ENCODE measurements at places on chromosomes 2 and 18.

GRCh38 chr2:96663829-96664228, 21.3 kb downstream of the FER1L5 start:
- DNase-seq = no peak

- DNase-seq = no peak
Measured at GRCh38 chr2:234102112-234102511, 51.6 kb downstream of the SPP2 start.

- no peak for DNase-seq
Measured at GRCh38 chr2:230999477-230999876, 3.6 kb downstream of the SPATA3 start.

- DNase-seq = no peak
Measured at GRCh38 chr2:129502781-129503180, 476.7 kb upstream of the RAB6C start.

- DNase-seq = no peak
Measured at GRCh38 chr2:98530114-98530513, 78.2 kb downstream of the COA5 start.

- no peak for DNase-seq
Measured at GRCh38 chr2:186709529-186710450, 15.9 kb downstream of the FAM171B start.

DNA sequence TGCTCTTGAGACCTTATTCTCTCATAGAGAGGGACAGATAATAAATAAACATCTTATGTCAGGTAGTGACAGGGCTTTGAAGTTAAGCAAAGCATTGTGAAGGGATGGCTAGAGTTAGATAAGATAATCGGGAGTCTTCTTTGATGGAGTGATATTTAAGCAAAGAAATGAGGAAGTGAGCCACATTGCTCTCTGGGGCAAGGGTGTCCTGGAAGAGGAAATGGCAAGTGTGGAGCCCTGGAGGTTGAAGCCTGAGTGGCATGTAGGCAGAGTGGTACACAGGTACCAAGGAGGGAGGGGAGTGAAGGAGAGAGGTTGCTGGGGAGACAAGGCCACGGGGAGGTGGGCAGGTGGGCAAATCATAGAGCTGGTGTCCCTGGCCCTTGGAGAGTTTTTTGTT, 110.2 kb downstream of the CTAGE1 start:
- no peak for DNase-seq

- no peak for DNase-seq
Measured at GRCh38 chr2:64563436-64563938, 39.4 kb downstream of the AFTPH start.

- DNase-seq = no peak
Measured at GRCh38 chr2:67544286-67544685, 147.2 kb downstream of the ETAA1 start.

DNA sequence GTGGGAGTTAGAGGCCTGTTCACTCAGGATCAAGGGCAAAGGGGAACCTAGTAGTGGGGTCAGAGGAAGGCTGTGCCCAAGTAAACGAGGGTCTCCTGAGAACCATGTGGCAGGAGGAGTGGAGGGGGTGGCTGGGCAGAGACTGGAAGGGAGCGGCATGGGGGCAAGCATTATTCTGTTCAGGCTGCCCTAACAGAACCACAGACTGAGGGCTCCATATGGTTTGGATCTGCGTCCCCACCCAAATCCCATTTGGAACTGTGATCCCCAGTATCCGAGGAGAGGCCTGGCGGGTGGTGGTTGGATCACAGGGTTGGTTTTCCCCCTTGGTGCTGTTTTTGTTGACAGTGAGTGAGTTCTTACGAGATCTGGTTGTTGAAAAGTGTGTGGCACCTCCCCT, 287.0 kb downstream of the PHLPP1 start:
- no peak for DNase-seq

DNA sequence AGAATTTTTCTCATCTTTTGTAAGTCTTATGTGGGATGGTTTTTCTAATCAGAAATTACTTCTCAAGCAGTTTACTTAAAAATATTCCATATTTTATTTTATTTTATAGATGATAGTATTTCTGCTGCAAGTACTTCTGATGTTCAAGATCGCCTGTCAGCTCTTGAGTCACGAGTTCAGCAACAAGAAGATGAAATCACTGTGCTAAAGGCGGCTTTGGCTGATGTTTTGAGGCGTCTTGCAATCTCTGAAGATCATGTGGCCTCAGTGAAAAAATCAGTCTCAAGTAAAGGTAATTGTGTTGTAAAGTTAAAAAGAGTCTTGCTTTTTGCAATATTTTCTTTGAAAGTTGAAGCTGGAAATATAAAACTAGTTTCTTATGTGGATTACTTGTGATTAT, 76.2 kb downstream of the EML4 start:
- DNase-seq = no peak

GRCh38 chr18:57790316-57790715, 12.8 kb downstream of the ATP8B1 start:
- DNase-seq = no peak

- DNase-seq = no peak
Measured at GRCh38 chr2:111617299-111618225, 266.4 kb downstream of the ANAPC1 start.

DNA sequence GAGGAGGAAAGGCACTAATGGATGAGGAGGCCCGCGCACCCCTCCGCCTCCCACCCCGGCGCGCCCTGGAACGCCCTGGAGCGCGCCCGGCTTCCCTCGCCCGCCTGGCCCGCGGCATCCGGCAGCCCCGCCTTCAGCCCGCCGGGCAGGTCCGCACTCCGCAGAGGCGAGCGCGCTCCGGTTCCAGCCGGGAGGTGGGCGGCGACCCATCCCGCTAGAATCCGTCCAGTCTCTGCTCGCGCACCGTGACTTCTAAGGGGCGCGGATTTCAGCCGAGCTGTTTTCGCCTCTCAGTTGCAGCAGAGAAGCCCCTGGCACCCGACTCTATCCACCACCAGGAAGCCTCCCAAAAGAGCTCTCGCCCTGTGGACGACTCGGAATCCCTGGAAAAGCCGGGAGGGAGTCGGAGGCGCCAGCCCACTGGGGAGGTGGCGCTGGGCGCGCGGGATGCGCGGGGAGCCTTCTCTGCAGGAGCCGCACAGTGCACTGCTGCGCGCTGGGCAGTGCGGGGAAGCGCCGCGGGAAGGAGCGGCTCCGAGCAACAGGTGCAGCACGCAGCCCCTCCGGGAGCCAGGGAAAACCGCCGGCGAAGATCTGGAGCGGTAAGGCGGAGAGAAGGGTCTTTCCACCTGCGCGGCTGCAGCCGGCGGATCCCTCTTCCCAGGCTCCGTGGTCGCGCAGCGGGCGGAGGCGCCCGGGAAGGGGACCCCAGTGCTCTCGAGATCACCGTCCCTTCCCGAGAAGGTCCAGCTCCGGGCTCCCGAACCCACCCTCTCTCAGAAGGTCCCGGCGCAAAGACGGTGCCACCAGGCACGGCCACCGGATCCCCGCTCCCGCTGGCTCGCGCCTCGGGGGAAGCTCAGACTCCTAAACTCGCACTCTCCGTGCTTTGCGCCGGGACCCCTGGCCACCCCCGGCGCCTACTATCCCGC, at the start of gene GALR1:
TSS of gene GALR1 (plus strand) at position 280 of the 932 bp plus-strand sequence. CDS start 701 bp downstream, outside the sequence.
- DNase-seq = no peak

GRCh38 chr2:98730053-98730706, 752 bp downstream of the MGAT4A start:
- DNase-seq = peak; percentile 53

- no peak for DNase-seq
Measured at GRCh38 chr2:216546641-216547403, 48.2 kb downstream of the RPL37A start.

DNA sequence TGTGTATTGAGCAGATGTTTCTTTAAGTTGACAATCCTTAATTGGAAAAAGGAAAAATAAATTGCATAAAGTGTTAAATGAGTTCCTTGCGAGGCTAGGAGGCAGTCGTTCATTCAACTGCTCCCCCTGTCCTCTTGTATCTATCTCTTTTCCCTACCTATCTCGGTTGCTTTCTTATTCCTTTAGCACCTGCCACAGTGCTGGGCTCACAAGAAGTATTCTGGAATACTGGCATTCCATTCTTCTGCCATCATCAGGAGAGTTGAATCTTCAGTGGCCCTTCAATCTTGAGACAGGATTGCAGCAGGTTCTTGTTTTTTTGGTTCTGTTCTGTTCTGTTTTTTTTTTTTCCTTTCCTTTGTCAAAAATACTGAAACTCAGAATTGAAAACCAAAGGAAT, 143.1 kb upstream of the AQP4 start:
- DNase-seq = no peak

DNA sequence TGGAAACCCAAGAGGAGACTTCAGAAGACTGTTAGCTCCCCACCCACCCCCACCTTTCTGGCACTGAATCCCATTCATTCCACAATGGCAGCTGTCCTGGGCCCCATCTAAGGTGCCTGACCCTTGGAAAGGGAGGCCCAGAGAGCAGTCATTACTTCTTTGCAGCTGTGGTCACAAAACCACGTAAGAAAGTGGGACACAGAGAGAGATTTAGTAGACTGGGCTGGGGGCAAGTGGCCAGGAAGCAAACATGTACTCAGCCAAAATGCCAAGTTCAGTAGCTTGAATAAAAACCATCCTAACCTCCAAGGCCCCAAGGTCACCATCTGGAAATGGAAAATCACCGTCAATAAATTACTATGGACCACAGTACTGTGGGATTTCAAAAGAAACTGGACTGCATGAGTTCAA, 381.4 kb downstream of the TNS1 start:
- no peak for DNase-seq

DNA sequence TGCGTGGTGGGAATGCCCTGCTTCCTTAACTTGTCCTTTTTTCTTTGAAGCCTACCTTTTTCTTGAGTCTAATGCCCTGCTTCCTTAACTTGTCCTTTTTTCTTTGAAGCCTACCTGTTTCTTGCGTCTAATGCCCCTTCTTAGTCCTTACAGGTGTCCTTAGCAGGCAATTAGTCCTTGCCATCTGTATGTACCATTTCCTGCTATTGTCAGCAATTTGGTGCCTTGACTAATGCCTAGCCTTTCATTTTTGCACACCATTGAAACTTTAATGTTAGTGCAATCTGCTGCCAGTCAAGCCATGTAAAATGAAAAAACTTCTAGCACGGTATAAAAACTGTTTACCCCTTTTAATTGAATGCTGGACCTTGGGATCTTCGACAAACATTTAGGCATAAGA, 4.3 kb downstream of the KDM3A start:
- DNase-seq = no peak

DNA sequence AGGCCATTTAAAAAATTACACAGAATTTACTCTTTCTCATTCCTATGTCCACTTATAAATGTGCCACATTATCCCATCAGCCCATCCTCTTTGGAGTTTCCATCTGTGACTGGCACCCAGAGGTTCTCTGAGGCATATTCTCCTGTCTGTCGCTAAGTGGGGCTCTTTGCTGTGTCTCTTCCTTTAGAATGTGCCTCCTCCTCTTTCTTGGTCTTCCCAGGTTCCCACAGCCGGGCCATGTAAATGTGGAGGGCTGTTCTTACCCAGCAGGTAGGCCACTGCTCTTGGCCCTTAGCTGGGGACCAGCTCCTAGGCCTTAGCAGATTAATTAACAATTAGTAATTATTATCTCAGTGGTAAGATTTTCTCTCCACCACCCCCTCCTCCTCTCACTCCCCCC, 167.0 kb downstream of the INSIG2 start:
- DNase-seq = no peak

DNA sequence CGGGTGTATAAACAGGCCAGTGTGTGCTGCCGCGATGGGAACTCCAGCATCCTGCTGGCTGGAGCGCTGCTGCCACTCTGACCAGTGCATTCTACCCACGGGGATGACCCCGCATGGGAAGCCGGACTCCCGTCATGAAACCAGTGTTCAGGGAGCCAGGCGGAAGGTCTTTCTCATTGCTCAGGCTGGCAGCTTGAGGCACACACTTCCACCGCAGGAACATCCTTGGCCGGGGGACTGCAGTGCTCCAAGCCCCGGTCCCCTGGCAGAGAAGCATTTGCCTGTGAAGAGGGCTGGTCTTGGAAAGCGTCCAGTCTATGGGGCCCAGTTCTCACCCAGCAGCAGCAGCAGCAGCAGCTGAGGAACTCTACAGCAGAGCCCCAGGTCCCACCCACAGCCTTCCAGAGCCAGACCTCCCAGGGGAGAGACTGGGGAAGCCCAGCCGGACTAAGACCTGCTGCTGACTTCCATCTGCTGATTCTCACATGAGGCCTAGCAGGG, 235.9 kb downstream of the KLHL29 start:
- DNase-seq = no peak

- peak; percentile 85 for DNase-seq
Measured at GRCh38 chr2:181457121-181457740, at the start of gene ITGA4. TSS of gene ITGA4 (plus strand) at chr2:181457386. CDS start at chr2:181457655, 269 bp downstream.

DNA sequence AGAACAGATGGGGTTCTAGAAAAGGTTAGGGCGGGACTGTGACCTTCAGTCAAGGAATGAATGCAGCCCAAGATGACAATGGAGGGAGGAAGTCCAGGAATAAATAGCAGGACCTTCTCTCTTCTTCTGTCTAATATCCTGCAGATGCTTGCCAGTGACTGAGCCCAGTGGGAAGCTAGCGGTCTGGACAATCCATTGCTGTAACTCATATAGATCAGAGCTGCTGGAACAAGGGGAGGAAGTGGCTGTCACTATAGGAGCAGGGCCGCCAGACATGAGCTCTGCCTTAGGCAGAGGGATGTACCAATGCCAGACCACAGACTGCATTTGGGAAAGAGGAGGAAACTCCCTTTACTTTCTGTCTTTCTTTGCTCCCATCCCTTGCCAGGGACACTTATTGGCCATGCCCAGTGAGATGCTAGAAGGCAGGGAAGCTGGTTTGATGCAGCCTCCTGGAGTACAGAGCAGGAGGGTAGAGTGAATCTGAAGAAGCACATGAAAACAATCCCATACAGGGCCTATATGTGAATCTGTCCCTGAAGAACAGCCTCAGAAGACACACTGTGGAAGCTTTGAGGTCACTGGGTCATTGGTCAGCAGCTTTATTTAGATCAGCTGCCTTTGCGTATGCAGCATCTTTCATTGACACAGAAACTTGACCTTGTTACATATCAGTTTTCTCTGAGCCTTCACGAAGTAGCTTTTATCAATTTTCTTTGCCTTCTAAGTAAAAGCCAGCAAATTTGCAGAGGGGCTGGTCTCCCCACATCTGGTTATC, 65.4 kb downstream of the CCDC85A start:
- no peak for DNase-seq

- DNase-seq = no peak
Measured at GRCh38 chr2:9162841-9163240, 43.8 kb upstream of the ASAP2 start.

DNA sequence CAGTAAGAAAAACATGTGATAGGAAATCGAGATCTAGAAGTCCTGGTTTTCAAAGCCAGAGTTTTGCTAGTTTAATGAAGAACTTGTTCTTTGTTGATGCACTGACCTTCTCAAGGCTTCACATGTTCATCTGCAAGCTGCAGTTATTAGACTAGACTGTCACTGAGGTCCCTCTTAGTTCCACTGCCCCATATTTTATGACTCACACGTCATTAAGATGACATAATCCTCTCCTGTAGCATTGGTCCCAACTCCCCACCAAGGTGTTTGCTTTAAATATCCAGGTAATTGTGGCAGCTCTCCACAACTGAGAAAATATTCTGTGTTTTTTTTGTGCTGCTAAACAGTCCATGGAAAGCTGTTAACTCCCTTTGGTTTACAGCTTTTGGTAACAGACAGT, 149.7 kb downstream of the MREG start:
- DNase-seq = no peak

- no peak for DNase-seq
Measured at GRCh38 chr18:6561862-6562291, 147.2 kb upstream of the L3MBTL4 start.

- DNase-seq = no peak
Measured at GRCh38 chr2:110905217-110905616, 172.8 kb downstream of the ACOXL start.

Data from activated gamma-delta T cell treated with Interleukin-2 at 50 U/mL for 16 hours (primary cell).